A549 treated with dexamethasone at 1 μM for 4 hours (cell line): ENCODE measurements at places on chromosomes 5 and 9. TPM values are rescaled to one million over a fixed set of nuclear protein-coding genes. Genes with fewer than 3 reads are reported as not detected.

Gene OR1Q1
- 0.16 TPM in 1 of 5 replicates, not detected in the others for total RNA-seq

Gene ANKRD31
- total RNA-seq, result 0.03 to 0.06 TPM (median 0.05 TPM) in 4 of 5 replicates, not detected in the other

Gene TEX48
- not detected in 5 replicates for total RNA-seq

Gene GOLGA2
- total RNA-seq, result 32.7 to 51.6 TPM (median 49.0 TPM) in 5 replicates

Gene ANKRD18B
- 4.0 to 10.0 TPM (median 6.1 TPM) in 5 replicates for total RNA-seq

Gene HACD4
- total RNA-seq, result 0.85 to 1.3 TPM (median 1.0 TPM) in 5 replicates

Gene PCDHB9
- total RNA-seq, result 0.02 to 0.07 TPM in 2 of 5 replicates, not detected in the others

Gene NDST1
- total RNA-seq, result 44.3 to 71.3 TPM (median 66.2 TPM) in 5 replicates

Gene PCDHB2
- total RNA-seq, result 3.1 to 3.9 TPM (median 3.5 TPM) in 5 replicates

Gene BARHL1
- not detected in 5 replicates for total RNA-seq
